SJSA1 (cell line): ENCODE measurements at places on chromosomes 4 and X.

- DNase-seq, result no peak
Observed at GRCh38 chr4:107319386-107319785, 283.3 kb upstream of the DKK2 start.

- DNase-seq, result no peak
Observed at GRCh38 chrX:19958552-19959486, 32.0 kb downstream of the BCLAF3 start.

- peak; percentile 1 for DNase-seq
Observed at GRCh38 chr4:181687116-181687515, 556.1 kb upstream of the TENM3 start.

GRCh38 chr4:56082829-56083228, 134.1 kb downstream of the CEP135 start:
- DNase-seq, result no peak

DNA sequence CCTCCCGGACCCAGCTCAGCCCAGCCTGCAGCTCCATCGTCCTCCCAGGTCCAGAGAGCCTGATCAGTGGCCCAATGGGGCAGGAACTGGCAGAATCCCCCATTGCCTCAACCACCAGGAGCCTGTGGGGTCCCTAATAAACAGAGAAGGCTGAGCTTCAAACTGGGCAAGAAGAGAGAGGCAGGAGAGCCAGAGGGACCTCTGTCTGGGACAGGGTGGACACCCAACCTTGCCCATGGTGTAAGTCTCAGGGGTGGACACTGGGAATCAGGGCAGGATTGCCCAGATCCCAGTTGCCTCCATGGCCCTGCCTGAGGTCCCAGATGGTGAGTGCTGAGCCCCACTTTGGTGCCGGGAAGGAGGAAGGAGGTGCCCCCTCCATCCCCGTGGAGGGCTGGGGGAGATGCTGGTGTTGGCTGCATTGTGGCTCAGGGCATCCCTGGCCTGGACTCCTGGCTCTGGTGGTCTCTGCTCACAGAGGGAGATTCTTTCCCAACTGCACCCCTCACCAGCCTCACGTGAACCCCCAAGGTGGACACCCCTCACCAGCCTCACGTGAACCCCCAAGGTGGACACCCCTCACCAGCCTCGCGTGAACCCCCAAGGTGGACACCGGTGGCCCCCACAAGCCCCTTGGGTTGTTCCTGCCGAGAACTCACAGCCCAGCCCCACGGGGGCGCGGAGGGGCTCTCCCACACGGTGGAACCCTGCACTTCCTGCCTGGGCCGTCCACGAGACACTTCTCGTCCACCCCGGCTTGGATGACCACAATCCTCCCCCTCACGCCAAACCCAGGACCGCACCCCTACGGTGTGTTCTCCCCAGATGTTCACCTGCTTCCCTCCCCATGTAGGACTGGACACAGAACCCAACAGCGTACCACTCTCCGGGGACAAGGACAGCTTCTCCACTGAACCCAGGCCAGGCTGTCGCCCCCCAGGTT, 5.4 kb downstream of the CPLX1 start:
- DNase-seq, result no peak

DNA sequence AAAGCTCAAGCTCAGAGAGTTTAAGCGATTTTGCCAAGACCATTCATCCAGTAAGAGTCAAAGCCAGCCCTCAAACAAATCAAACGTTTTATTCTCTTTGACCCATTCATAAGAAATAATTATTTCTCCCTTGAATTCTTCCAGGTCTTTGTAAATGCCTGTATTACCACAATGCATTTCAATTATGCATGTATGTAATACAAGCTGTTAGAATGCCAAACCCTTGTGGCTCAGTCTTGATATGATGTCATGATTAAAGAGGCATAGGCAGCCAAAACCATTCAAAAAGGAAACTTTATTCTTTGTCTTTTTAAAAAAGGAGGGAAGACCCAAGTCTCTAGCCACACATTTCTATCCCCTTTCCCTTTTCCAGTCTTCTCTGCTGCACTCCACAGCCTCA, 56.5 kb upstream of the PGM2 start:
- no peak for DNase-seq

DNA sequence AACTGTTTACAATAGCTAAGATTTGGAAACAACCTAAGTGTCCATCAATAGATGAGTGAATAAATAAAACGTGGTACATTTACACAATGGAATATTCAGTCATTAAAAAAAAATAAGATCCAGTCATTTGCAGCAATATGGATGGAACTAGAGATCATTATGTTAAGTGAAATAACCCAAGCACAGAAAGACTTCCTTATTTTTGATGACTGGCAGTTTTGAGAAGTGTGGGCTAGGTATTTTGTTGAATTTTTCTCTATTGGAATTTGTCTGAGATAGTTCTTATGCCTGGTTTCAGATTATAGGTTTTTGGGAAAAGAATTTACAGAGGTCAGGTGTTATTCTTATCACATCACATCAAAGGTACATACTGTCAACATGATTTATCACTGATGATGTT, 293.8 kb upstream of the ARSJ start:
- no peak for DNase-seq

DNA sequence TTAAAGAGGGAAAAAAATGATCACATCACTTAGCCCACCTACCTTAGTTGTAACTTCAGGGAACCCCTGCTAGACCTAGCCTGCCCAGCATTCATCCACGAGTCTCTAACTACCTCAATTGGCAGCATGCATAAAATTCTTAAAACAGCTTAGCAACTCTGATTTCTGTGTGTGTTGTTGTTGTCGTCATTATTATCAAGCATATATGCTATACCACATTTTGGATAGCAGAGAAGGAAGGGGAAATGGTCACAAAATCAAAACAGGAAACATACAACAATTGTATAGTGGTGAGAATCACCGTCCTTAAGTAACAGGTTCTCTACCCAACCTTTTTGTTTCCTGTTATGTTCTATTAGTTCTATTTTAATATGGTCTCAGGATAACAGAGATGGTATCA, 2.7 kb upstream of the ACOT9 start:
- no peak for DNase-seq

GRCh38 chrX:12999422-12999821, 24.5 kb downstream of the TMSB4X start:
- no peak for DNase-seq

DNA sequence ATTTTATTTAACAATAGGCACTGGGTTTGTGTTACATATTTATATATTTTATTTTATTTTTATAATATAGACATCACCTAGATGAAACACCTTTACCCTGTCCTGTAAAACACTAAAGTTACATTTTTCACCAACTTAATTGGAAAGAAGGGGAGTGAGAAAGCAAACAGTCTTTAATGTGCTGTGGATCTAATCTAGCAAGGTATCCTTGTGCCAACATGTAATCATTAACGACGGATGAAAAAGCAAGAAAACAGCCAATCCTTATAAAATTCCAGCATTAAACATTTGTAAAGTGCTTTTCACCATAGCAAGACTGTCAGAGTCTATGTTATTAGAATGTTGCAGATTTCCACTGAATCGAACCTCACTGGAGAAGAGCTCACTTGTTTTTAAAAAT, 92.7 kb downstream of the HHIP start:
- DNase-seq, result no peak

DNA sequence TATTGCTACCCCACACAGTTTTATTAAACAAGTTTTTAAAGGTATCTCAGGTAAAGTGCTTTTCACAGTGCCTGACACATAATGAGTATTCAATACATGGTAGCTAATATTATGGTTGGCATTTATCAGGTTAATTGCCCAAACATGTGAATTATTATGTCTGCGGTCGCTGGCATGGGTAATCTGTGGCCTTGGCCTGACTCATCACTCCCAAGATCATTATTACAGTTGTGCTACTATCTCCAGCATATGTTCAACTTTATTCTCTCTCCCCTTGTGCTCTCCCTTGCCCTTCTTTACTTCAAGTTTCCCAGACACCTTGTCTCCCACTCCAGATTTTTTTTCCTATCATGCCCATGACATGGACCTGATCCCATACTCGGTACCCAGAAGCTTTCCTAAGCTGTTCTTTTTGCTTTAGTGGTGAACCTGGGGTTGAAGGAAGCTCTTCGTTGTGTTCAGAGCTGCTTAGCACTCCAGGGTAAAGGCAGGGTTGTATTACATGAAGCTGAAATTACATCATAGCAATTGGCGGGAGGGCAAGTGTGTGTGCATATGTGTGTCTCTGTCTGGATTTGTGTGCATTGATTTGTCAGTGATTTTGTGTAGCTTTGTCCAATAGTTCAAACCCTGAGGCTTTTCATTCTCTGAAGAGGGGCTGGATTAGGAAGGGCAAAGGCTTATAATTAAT, 176.5 kb upstream of the NRK start:
- no peak for DNase-seq

DNA sequence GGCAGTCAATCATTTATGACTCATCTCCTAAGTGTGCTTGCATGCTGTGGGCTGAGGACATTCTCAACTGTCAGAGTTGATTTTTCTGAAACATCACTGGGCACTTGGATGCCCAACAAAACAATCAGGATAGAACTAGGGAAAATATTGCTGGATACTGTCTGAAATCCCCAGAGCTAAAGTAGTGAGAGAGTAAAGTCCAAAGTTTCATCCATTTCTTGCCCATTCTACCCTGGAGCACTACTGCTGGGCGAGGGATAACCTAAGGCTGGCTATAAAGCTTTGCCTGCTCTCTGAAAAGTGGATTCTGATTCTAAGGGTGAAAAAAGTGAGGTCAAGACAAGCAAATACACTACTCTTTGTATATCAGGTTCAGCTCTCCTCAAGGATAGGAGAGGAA, 279.6 kb upstream of the EDA2R start:
- DNase-seq, result no peak

DNA sequence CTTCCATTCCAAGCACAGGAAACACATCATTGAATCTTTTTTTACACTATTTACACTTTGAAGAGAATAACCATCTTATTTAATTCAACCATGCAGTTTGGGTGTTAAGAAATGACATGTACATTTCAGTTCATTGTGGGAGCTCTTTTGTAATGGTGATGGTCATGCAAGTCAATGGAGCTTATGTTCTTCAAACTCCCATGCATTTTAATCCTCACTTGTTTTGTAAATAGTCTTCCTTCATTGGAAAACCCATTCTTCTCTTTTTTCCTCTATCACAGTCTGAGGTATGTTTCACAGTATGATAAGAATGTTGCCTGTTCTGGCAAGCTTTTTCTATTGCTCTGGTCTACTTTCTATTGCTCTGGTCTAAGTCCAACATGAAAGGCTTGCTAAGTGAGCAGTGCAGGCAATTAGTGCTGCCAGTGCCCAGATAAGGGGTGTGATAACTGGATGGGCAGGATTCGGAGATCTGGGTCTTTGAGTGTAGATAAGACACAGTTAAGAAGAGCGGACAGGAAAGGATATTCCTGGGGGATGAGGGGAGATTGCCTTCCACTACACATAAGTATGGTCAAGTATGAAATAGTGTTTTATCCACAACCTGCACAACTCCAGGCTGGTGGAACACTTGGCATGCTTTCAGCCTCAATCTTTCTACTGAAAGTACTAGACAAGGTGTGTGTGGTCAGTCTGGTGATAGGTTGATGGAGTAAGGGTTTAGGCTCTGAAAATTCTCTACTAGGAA, 17.1 kb downstream of the AFP start:
- no peak for DNase-seq

GRCh38 chr4:86014599-86014998, 345.3 kb downstream of the MAPK10 start:
- DNase-seq, result no peak

DNA sequence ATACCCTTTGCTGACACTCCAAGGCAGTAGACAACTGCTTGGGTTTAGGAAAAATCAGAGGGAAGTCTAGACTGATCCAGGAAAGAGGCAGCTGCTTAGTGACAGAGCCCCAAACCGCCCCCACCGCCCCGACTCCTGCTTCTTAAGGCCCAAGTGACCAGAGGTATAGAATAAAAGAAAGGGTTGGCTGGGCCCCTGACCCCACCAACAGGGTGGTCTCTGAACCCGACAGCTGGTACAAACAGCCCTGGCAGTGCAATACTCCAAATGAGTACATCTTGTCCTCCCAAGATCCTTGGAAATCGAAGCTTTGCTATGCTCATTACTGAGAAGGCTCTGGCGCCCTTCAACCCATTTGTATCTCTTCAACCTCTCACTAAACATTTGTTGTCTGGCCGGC, 78.1 kb upstream of the PLAC1 start:
- DNase-seq, result no peak

DNA sequence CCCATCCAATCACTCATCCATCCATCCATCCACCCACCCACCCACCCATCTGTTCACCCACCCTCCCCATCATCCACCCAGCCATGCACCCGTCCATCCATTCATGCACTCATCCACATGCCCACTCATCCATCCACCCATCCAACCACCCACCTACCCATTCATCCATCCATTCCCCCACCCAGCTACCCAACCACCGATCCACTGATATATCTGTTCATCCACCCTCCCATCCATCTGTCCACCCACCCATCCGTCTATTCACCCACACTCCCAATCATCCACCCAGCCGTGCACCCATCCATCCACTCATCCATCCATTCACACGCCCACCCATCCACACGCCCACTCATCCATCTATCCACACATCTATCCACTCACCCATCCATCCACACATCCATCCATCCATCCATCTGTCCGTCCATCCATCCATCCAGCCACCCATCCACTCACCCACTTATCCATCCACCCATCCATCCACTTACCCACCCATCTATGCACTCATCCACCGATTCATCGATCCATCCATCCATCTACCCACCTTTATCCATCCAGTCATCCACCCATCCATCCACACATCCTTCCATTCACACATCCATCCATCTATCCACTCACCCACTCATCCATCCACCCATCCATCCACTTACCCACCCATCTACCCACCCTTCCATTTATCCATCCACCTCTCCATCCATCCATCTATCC, 28.4 kb downstream of the ASMTL start:
- DNase-seq, result no peak

GRCh38 chr4:51894059-51894645, 51.2 kb downstream of the DCUN1D4 start:
- DNase-seq, result no peak

GRCh38 chrX:30153881-30154260, 61.5 kb upstream of the MAGEB2 start:
- DNase-seq, result no peak

DNA sequence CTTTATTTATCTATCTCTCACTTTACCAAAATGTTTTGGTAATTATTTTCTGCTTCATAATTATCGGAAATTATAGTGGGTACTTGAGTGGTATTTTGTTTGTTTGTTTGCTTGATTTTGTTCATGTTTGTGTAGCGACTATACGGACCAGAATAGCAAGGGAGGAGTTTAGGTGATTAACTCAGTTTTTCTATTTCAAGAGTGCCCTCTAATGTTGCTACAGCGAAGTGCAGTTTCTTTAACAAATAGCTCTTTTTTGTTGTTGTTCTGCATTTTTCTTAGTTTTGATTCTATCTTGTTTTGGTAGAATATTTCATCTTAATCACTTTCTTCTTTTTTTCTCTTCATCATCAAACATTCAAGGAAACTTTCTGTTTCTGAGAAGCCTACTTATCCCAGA, 40.8 kb upstream of the QRFPR start:
- DNase-seq, result no peak
